Body of pancreas (tissue), 4 donors: ENCODE measurements at places on chromosomes 11 and 22. TPM values are rescaled to one million over a fixed set of nuclear protein-coding genes. Genes with fewer than 3 reads are reported as not detected.

C1QTNF4 gene
- 0.33 TPM for total RNA-seq

GRCh38 chr22:26281941-26282340, 112.7 kb downstream of the SEZ6L start:
- DNase-seq = no peak

C11orf91 gene
- not detected for total RNA-seq

DNA sequence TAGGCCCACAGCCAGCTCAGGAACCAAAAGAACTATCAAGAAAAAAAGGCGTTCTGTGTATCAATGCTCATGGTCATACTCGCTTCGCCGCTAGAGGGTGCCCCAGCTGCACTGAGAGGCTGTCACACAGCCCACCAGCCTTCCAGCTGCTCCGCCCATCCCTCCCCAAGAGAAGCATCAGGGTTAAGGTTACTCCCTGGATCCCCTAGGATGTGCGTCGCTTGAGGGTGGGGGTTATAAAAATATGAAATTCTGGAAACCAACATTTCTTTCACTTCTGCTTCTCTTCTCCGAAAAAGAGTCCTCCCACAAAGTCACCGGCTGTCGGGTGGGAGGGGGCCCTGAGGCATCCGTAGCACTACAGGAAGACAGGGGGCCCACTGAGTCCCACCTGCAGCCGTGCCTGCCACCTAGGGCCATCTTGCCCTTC, 1.7 kb downstream of the CBX6 start:
- peak; percentile 92 for DNase-seq

RHOG gene
- 10.9 TPM for total RNA-seq

OTOG gene
- total RNA-seq = not detected

DNA sequence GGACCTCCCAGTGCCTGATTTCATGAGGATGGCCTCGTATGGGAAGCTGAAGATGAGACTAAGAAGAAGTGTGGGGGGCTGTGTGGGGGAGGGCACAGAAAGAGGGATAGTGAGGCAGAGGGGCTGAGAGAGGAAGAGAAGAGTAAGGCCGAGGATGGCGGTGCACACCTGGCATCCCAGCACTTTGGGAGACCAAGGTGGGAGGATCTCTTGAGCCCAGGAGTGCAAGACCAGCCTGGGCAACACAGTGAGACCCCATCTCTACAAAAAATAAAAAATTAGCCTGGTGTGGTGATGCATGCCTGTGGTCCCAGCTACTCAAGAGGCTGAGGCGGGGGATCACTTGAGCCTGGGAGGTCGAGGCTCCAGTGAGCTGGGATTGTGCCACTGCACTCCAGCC, 13.5 kb upstream of the EHD1 start:
- no peak for DNase-seq

INPP5J gene
- 17.8 TPM for total RNA-seq
